ENCODE measurements at places on chromosomes 3 and 15. TPM values are rescaled to one million over a fixed set of nuclear protein-coding genes. Genes with fewer than 3 reads are reported as not detected.

DNA sequence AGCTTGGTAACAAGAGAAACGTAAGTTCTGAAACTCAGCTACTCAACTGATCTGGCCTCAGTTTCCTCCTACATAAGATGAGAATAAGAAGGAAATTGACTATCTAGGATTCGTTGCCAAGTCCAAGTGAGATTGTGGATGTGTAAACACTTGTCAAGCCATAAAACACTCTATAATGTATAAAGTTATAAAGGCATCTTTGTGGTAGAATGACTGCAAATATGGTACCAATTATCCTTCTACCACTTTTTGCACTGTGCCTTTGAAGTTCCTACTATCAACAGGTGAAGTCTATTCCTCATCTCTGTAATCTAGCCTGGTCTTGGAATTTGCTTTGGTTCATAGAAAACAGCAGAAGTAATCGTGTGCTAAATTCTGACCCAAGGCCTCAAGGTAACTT lies 138.2 kb downstream of the GADL1 start:
- DNase-seq = no peak

DNA sequence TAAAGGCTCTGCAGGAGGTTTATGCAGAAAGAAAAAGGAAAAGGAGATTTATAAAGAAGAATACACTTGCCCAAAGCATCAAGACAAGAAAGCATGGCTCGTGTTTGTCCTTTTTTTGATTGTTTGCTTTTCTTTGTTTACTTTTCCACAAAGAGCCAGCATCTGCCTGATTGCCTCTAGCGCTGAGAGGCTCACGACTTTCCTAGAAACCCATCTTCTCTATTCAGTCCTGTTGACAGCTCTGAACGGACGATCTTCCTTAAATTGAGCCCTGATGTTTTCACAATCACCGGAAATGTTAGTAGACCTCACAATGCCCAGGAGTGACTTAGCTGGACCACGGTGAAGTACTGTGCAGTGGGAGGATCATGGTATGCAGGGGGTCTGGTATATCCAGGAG lies 12.4 kb downstream of the GP5 start:
- DNase-seq = no peak

GRCh38 chr3:111956995-111957734 lies 21.7 kb upstream of the ABHD10 start:
- no peak for DNase-seq

GRCh38 chr3:177887475-177887874 lies 648.8 kb upstream of the KCNMB2 start:
- no peak for DNase-seq

DNA sequence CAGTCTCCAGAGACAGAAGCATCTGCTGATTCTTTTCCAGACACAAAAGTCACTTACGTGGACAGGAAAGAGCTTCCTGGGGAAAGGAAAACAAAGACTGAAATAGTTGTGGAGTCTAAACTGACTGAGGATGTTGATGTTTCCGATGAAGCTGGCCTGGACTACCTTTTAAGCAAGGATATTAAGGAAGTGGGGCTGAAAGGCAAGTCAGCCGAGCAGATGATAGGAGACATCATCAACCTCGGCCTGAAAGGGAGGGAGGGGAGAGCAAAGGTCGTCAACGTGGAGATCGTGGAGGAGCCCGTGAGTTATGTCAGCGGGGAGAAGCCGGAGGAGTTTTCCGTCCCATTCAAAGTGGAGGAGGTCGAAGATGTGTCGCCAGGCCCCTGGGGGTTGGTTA lies 25.4 kb downstream of the SYNM start:
- DNase-seq = no peak

DNA sequence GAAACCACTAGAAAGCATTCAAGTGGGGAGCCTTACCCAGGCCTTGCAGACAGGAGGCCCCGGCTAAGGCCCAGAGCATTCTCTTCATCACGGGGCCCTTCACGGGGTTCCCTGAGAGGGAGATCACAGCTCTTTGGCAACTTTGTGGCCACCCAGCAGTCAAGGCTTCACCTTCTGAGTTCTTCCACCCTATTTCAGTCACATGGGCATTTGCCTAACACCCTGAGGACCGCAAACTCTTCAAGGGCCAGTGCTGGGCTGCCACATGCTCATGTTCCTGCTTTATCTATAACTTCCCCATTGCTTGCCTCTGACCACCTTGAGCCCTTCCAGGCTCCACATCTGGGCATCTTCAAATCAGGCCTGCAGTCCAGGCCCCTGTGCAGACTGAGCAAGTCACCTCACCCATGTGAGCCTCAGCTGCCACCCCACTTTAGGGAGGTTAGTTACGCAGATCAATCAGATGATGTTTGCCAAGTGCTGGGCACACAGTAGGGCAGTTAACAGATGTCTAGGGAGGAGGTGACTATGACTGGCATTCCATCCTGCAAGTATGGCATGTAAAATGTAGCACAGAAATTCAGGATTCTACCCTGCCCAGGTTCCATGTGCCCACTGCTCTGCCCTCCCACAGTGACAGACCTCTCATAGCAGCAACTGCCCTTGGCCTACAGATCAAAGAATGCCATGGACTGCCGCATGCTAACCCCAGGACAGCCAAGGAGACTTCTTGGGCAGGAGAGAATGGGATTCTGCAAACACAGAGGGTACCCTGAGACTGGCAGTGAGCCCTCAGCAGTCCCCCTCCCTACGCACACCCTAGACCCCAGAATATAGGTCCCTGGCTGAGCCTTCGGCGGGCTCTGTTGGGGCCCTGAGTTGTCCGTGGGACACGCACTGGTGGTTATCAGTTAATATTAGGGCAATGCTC lies 37.6 kb upstream of the ZNF710 start:
- no peak for DNase-seq

DNA sequence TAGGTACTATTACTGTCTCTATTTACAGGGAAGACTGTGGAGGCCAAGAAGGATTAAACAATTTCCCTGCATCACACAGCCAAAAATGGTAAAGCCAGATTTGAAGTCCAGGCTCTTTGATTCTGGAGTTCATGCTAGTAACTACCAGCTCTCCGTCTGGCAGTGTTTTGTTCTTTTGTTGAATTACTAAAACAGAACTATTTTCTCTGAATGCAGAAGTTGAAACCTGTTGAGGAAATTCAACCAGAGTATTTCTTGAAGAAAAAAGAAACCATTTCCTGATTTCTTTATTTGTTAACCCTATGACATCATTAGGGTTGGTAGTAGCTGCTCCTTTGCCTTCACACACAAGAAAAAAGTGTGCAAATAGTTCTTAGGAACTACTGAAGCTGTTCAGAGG lies 34.3 kb downstream of the CRTC3 start:
- DNase-seq = no peak

- DNase-seq = no peak
Measured at GRCh38 chr3:186476541-186476940, 67.6 kb downstream of the CRYGS start.

DNA sequence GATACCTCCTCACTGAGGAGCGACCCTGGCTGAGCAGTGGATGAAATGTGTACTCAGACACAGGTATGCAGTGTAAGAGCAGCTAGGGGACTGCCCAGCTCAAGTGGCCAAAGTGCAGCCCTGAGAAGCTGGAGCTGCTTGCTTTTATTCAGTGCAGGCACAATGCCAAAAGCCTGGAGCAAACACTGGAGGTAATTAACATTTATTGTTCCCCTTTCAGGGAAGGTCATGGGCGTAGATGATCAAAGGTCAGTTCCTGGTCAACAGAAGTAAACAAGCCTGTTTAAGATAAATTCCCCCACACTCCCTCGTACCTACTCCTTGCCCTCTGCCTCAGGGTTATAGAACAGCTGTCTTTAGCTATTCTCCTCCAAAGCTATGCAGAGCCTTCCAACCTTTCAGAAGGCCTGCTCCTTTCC lies 17.5 kb downstream of the PLA2G4F start:
- no peak for DNase-seq

GRCh38 chr3:9846231-9846630 lies 2.4 kb upstream of the RPUSD3 start:
- no peak for DNase-seq

DNA sequence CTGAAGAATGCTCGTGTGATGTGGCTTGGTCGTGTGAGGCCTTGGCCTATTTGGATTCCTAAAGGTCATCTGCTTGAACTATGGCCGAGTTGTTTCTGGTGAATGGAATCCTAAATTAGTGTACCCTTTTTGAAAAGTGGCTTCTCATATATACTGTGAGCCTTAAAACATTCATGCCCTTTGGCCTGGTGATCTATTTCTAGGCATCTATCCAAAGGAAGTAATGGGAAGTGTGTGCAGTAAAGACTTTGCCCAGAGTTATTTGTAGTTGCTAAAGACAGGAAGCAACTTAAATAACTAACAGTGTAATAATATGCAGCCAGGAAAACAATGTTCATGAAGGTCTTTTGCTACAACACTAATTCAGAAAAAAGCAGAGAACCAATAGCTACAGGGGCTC lies 3.0 kb downstream of the DGKG start:
- DNase-seq = no peak

- no peak for DNase-seq
Measured at GRCh38 chr15:100771746-100772145, 107.9 kb upstream of the ALDH1A3 start.

DNA sequence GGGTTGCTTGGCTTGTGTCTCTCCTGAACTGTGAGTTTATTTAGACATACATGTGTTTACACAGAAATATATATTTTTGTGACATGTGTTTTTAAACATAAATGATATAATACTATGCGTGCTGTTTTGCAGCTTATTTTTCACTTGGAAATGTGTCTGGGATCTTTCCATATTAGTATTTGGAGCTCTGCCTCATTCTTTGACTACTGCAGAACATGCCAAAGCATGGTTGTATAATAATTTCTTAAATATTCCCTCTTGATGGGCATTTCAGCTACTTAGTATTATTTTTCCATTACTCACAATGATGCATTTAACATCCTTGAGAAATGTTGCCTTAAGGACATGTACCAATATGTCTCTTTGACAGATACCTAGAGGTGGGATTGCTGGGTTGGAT lies 19.5 kb downstream of the ANAPC13 start:
- DNase-seq = no peak

GRCh38 chr15:74825866-74826265 lies 561 bp upstream of the CPLX3 start:
- no peak for DNase-seq

DNA sequence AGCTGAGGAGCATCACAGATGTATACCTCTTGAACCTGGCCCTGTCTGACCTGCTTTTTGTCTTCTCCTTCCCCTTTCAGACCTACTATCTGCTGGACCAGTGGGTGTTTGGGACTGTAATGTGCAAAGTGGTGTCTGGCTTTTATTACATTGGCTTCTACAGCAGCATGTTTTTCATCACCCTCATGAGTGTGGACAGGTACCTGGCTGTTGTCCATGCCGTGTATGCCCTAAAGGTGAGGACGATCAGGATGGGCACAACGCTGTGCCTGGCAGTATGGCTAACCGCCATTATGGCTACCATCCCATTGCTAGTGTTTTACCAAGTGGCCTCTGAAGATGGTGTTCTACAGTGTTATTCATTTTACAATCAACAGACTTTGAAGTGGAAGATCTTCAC lies 3.0 kb downstream of the CCR8 start:
- DNase-seq = no peak

DNA sequence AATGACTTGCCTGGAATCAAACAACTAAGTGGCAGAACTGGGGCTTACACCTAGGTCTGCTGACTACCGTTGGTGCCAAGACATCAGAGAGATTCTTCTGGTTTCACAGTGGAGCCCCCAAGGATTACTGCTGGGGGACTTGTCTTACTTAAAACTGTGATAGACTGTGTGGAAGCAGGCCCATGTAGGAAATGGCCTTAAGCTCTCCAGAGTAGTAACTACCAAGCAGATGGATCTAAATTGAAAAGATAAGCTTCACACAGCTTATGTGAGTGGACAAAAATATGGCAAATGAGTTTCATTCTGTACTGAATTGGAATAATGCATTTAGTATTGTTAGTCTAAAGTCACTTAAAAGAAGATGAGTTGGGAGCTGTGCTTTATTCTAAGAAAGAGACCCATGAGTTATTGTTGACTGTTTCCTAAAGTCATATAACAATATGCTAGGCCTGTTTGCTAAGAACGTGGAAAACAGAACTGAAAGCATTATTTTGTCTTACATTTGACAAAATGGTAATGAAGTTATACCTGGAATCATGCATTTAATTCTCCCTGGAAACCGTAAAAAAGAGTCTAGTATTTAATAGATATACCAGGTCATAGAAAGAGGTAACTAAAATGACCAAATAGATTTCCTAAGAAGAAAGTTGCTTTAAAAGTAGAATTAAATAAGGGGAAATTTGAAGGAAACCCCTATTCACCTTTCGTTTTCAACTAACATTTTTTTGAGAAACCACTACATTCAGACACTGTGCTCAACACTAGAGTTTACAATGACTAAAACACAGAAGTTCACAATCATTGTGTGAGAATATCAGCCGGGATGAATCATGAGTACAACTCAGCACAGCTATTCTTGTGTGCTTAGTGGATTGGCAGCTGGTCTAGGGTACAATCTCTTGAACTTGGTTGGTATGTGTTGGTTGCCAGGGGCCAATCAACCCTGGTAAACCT lies 13.0 kb upstream of the MAPK6 start:
- DNase-seq = no peak

GRCh38 chr3:39028546-39028945 lies 23.2 kb downstream of the SCN11A start:
- no peak for DNase-seq

DNA sequence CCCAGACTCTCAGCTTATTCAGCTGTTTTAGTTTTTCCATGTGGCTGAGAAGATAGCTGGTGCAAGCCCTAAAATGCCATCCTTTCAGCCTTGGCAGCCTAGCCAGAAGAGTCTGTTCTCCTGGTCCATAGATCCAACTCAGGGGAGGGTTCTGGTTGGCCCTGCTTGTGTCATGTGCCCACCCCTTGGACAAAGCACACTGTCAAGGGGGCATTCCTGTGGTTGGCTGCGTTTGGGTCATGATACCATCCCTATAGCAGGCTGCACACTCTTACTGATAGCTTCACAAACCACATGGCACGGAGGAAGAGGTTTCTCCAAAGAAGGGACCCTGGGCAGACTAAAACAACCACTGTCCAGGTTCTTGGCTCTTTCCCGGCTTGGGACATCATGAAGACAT lies 8.4 kb upstream of the FSTL1 start:
- DNase-seq = no peak

DNA sequence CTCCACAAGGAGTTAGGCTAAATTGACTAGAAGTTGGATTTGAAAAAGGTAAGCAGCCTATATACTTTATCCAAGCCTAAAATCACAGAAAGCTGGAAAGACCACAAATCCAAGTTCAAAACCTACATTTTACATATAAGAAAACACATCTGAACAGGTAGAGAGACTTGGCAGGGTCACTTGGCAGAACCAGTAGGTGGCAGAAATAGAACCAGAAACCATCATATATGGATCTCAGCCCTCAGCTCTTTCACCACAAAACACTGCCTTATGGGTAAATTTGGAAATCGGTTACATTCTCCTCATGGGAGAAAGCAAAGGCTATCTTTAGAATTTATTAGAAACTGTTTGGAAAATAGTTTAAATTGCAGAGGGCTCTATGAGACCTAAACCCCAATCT lies 44.2 kb downstream of the MKRN2 start:
- no peak for DNase-seq

TUBGCP5 gene
- 24.3 TPM for total RNA-seq

ZPLD1 gene
- not detected for total RNA-seq

AADACL2 gene
- not detected for total RNA-seq

SPINT1 gene
- 217 TPM for total RNA-seq

LMAN1L gene
- not detected for total RNA-seq

SLC15A2 gene
- 4.2 TPM for total RNA-seq

PDZRN3 gene
- total RNA-seq = 31.0 TPM

PIK3CB gene
- 18.3 TPM for total RNA-seq

TIGIT gene
- not detected for total RNA-seq

FAM107A gene
- total RNA-seq = not detected

LDHAL6B gene
- not detected for total RNA-seq

SMAD6 gene
- 38.9 TPM for total RNA-seq

RTP3 gene
- total RNA-seq = not detected

DAPK2 gene
- total RNA-seq = 2.0 TPM

ZMYND10 gene
- 0.86 TPM for total RNA-seq

IMPG2 gene
- total RNA-seq = 0.82 TPM
